ENCODE measurements at places on chromosomes 4 and X.

- no peak for DNase-seq
These were observed 14.8 kb downstream of the PTPN13 start for GRCh38 chr4:86608757-86609375.

DNA sequence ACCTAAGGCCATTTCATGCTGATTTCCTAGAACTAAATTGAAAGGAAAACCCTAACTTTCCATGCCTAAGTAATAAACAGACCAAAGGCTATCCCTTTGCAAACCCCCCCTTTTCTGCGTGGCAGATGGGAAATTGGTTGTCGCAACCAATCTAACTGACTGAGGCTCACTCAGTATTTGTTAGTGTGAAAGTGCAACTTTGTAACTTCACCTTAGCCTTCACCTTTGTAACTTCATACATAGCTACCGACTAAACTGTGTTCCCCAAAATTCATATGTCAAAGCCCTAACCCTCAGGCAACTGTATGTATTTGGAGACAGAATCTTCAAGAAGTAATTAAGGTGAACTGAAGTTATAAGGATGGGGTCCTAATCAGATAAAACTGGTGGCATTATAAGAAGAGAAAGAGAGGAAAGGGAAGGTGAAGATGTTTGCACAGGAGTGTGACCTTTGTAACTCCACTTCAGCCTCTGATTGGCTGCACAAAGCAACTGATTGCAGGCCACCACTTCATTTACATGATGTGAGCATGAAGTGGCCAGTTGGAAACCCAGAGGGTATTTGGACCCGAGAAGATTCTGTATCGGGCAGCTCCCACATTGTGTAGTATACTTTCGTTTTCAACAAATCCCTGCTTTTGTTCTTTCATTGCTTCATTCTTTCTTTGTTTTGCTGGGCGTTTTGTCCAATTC lies 4.9 kb upstream of the TMEM33 start:
- no peak for DNase-seq

DNA sequence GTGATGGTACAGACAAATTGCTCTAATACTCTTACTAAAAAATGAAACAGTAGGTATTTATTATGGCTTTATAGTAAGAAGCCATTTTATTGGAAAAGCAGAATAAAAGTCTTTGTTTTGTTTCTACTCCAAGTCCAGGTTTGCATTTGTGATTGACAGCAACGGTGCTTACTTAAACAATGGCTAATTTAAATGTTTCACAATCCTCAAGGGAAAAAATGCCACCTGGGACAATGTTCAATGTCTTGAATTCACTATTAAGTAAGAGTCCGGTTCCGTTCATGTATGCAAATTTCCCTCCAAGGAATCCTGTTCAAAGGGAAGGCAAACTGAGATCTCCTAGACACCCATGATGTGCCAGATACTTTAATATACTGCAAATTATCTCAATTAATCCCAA lies 123.6 kb downstream of the RBM47 start:
- no peak for DNase-seq

DNA sequence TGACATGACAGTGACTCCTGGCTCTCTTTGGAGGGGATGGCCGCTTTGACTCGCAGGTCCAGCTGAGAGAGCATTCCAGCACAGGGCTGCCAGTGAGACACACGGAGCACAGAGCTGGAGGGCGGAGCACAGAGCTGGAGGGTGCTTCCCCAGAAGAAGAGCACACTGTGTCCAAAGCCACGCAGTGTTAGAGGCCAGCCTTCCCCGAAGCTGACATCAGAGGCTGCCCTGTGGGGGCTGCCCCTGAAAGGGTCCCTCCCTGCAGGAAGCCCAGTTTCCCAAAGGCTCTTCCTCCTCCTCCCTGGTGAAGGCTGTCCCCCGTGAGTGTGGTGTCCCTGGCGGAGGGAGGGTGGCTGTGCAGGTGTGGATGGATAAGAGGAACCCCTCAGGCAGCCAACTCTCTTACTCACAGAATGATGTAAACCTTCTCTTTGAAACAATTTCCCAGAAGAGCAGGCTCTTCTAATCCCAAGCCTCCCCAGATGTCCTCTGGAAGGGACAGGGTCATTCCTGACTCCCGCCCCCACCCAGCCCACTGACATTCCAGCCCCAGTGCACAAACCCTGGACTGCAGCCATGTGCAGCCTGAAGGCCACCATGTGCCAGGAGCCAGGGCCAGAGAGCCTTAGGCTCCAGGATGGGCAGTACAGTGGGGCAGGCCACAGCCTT lies 53.4 kb downstream of the PSAPL1 start:
- peak; percentile 6 for DNase-seq

DNA sequence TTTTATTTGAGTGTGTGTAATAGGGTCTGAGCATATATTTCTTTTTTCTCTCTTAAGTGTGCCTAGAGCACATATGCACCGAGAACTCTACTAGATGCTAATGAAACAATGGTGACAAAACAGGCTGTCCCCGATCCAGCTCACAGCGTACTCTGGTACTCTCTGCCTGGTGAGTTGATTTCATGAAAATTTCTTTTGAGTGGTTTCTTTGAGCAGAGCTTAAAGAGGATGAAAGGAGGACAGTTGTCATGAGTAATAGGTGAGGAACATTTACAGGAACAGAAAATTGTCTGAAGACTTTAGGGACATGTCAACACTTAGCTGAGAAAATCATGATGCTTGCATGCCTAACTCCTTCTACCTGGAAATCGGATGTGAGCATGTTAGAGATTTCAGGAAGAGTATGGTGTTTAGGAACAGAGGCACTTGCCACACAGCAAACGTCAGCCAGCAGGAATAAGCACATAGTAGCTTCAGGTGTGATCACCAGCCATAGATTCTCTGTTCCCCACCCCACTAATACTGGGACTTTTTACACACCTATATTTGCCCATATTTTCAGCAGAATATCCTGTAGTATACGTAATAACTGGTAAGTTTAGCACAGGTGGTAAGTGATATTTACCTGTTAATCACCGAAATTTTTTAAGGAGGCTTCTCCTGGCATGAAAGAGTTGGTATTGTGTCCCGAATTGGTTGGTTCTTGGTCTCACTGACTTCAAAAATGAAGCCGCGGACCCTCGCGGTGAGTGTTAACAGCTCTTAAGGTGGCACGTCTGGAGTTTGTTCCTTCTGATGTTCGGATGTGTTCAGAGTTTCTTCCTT lies 111.1 kb downstream of the ZNF330 start:
- no peak for DNase-seq

- DNase-seq, result no peak
These were observed 430.9 kb downstream of the MAPK10 start for GRCh38 chr4:85928775-85929591.
